ENCODE measurements at places on chromosomes 3 and 15.

DNA sequence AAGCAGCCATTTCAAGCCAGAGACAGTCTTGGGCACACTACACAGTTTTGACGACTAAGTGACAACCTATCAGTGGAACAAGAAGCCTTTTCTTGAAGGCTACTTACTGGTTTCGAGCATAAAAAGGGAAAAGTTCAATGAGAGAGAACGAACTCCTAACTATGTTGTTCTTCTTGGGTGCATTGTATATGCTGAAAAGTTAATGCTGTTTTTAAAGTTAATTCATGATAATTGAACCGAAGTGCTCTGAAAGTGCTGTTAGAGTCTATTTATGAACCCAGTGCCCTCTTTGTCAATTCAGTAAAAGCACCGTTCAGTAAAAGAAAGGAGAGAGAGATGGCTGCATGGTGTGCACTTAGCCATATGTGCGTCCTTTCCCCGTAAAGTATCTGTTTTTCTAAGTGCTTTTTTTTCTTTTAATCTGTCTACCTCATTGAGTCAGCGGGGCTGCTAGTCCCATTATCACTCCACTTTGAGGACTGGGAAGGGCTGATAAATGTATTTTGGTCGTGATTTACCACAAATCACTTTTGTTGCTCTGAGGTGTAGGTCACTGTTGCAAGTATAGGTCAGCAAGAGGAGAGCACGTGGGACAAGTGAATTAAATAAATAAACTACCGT is 380.7 kb upstream of the GOLIM4 start:
- DNase-seq, result no peak

DNA sequence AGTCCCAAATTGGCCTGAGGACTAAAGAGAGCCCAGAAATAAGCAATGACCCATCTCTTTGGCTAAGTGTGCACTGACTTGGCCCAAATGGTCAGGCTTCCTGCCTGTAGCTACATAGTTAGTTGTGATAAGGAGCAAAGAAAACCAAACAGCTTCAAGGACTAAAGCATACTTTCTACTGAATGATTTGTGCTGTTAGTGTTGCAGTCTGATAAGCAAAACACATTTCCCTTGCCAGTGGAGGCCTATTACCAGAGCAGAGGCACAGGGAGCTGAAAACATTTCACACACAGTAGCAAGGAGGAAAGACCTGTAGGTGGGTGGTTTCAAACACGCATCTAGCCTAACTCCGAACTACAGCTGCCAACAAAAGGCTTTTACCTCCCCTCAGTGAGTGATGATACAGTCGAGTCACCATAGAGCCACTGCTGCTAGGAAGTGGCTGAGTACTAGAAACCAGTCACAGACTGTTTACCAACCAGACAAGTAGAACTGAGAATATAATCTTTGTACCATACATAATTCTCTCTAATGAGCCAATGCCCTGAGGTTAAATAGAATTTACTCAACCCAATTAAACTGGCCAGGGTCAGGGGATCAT is 222.3 kb upstream of the THBS1 start:
- no peak for DNase-seq

GRCh38 chr3:72230774-72231379 is 445.9 kb upstream of the PROK2 start:
- no peak for DNase-seq

DNA sequence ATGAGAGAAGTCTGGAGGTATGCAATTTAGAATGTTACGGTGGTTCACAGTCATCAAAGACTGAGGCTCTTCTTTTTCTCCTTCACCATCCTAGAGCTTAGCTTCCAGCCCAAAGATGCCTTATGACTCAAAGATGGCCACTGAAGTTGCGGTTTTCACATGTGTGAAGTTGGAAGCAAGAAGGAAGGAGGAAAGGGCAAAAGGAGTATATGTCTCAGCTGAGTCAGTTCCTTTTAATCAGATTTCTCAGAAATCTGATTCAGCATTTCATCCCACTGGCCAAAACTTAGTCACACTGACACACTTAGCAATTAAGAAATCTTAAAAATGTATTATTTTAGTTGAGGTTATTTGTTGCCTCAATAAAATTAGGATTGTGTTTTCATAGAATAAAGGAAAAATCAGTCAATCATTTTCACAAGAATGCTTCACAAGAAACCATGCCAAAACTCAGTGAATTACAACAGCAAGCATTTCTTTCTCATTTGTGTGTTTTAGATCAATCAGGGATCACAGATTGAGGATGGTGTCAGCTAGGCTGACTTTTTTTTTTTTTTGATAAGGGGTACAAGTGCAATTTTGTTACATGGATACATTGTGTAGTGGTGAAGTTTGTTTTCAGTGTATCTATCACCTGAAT is 211.1 kb upstream of the GADL1 start:
- no peak for DNase-seq

DNA sequence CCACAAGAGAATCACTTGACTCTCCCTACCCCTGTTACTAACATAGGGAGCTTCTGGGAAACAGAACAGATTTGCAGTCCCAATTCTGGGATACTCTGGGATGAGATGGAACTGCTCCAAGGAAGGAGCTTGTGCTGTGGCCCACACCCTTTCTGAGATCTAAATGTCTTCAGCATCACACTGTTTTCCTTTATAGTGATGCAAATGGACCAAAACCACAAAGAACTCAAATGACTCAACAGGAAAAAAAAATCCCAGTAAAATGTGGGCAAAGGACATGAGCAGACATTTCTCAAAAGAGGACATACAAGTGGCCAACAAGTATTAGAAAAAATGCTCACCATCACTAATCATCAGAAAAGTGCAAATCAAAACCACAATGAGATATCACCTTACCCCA is 155.6 kb downstream of the NECTIN3 start:
- DNase-seq, result no peak

GRCh38 chr15:32733281-32733680 is 15.5 kb downstream of the GREM1 start:
- DNase-seq, result no peak

DNA sequence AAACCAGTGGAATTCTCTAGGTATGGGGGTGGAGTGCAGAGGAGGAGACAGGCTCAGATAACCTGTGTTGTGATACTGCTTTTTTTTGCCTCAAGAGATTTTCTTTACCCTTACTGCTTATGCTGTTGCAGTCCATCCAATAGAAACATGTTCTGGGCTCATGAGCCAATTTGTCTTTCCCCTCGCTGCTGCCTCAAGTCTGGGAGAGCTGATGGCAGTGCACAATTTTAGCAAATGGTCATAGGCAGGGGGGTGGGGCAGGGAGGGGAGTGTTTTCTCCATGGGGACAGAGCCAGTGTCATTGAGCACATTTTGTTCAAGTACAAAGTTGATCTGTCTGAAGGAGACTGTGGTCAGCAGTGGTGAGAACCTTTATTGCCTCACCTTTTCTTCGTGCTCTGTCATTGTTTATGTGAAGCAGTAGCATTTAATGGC is 134.9 kb downstream of the MBNL1 start:
- DNase-seq, result no peak

DNA sequence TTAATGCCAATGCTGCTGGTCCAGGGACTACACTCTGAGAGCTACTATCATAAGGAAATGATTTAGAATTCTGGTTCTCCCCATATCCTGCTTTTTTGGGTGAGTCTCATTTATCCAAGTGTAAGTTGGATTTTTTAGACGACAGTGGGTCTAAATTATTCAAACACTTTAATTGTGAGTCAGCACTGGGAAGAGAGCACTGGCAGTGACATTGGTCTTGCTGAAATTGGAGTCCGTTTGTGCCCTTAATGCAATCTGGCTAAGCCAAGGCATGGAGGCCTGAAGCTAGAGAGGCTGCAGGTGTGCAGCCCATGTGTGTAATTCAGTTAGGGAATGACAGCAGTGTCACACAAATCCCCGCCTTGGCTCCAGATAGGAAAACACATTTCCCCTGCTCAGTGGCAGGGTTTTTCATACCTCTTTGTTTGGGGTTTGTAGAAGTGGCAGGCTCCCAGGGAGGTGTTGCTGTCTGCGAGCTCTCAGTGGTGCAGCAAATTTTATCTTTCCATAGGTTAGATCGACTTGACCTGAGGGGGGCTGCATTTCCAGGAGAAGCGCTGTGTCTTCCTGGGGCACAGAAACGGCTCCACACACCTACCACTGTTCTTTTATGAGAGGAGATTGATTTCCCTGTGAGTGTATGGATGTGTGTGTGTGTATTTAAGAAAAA is 197.7 kb downstream of the CD47 start:
- DNase-seq, result no peak
